Mesothelial cell of epicardium (in vitro differentiated cells): ENCODE measurements at places on chromosomes 12 and 14. TPM values are rescaled to one million over a fixed set of nuclear protein-coding genes. Genes with fewer than 3 reads are reported as not detected.

DNA sequence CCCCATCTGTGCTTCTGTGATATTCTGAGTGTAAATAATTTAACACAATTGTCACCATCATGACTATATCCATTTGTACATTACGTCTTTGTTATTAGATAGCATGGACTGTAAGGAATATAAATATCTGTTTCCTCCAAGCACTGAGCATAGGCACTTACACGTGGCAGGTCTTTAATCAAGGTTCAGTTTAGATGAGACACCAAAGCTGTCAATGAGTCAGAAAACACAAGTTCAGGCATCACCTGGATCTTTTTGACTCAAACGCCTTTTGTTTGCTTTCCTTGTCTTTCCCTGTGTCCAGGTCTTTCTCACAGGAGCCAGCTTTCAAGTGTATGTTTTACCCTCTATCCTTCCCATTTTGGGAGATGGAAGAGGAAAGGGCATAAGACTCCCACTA, 163.2 kb upstream of the CCDC198 start:
- H3K4me1 ChIP-seq = no peaks in the 10 kb centered on the region
- DNase-seq = no peak
- no peaks in the 10 kb centered on the region for H3K36me3 ChIP-seq
- H3K4me3 ChIP-seq = no peak overlapping the region
- H3K27me3 ChIP-seq = peaks cover 31% of the 10 kb centered on the region

Gene NFE2
- total RNA-seq = 0.45 to 0.75 TPM (median 0.47 TPM) in 3 replicates

DNA sequence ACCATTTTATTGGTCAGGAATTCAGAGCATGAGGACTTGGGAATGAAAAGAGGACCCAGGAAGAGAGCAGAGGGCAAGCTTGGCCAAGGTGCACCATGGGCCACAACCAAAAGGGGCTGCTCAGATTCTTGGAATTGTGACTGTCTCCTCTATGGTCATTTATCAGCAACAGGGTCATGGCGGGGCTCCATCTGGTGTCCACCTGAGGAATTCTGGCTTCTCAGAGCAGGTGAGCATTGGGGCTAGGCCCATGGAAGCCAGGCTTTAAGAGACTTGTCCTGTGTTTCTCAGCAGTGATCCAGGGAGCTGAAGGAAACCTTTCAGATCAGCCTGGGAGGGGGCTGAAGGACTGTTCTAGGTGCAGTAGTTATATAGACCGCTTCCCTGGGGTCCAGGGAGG, 2.6 kb upstream of the RIN3 start:
- H3K27me3 ChIP-seq = no peaks in the 10 kb centered on the region
- H3K36me3 ChIP-seq = no peaks in the 10 kb centered on the region
- DNase-seq = no peak
- peaks cover 9% of the 10 kb centered on the region for H3K4me1 ChIP-seq
- peak overlapping the region; percentile 21 for H3K27ac ChIP-seq

DNA sequence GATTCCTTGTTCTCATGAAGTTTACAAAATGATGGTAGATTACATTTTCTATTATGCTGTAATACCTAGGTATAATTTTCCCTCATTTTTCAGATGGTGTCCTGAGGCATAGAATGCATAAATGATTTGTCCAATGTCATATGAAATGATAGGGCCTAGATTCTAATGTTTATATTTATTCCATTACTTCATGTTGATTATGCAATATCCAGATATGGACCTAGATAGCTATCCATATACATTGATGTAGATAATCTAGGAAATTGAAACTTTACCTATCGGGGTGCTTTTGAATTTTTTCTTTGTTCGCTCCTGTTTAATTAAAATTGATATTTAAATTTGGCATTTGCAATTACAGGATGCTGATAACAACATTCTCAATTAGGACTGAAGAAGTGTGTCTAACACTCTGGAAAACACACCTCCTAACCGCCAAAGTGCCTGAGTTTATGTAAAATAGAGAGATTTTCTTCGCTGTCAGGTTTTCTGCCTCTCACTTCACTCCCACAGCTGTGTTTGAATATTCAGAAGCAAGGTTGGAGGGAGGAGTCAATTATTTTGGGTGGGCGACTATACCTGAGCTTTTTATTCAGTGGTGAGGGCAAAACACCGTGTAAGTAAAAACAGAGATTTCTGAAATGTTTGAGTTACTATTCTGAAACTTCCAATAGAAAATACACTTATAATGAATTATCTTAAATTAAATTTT, 164.4 kb upstream of the ATP2B1 start:
- no peak for DNase-seq
- H3K36me3 ChIP-seq = peaks cover 10% of the 10 kb centered on the region
- peaks cover 32% of the 10 kb centered on the region for H3K4me1 ChIP-seq
- no peak overlapping the region for H3K27ac ChIP-seq

DNA sequence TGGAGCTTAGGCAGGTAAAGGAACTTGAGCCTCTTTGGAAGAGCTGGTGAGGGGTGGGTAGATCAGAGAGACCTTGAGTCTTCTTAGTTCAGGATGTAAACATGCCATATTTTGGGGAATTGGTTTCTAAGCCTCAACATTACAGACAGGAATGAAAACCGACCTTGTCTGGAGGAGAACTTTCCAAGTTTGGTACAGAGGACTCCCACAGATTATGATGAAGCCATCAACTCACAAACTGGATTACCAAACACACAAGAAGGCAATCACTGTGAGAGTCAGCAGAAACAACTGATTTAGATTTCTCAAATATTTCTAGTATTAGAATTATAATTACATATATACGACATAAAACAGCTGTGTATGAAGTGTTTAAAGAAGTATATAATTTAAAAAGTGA, 22.3 kb upstream of the AMN1 start:
- peaks cover 13% of the 10 kb centered on the region for H3K36me3 ChIP-seq
- no peak overlapping the region for H3K4me3 ChIP-seq
- DNase-seq = no peak
- no peak overlapping the region for H3K27ac ChIP-seq
- H3K27me3 ChIP-seq = no peaks in the 10 kb centered on the region

- DNase-seq = peak; percentile 13
- no peaks in the 10 kb centered on the region for H3K36me3 ChIP-seq
- H3K4me1 ChIP-seq = peaks cover 6% of the 10 kb centered on the region
- no peak overlapping the region for H3K27ac ChIP-seq
Measured at GRCh38 chr12:5514545-5514944, 82.6 kb downstream of the NTF3 start.

DNA sequence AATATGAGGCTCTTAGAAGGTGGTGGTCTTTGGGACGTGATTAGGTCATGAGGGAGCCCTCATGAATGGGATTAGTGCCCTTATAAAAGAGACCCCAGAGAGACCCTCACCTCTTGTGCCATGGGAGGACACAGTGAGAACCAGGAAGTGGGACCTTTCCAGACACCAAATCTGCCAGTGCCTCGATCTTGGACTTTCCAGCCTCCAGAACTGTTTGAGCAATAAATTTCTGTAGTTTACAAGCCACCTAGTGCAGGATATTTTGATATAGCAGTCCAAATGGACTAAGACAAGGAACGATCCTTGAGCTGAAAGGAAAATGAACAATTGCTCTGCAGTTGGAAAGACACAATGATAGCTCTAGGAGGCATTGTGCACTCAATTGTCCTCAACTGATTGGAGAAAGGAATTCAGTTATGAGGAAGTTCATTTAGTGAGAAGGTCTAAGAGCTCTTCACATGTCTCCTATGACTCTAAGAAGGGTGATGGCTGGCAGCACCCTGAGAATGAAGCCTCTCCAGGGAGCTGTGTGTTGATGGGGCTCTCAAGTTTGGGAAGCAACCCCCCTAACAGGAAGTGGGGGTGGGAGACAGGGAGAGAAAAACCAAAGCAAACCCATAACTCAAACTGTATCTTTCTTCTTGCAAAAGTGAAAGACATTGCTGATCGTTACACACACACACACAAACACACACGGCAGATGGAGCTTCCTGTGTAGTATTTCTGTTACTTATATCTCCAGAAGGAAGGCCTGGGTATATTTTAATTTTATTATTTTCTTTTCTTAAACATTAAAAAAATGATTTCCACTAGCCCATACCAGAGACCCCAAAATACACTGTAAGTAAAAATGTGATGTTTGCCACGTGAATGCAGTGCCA, 21.0 kb downstream of the CHST11 start:
- no peak overlapping the region for H3K4me3 ChIP-seq
- no peak for DNase-seq
- peaks cover 7% of the 10 kb centered on the region for H3K4me1 ChIP-seq
- H3K36me3 ChIP-seq = no peaks in the 10 kb centered on the region
- no peak overlapping the region for H3K27ac ChIP-seq

DNA sequence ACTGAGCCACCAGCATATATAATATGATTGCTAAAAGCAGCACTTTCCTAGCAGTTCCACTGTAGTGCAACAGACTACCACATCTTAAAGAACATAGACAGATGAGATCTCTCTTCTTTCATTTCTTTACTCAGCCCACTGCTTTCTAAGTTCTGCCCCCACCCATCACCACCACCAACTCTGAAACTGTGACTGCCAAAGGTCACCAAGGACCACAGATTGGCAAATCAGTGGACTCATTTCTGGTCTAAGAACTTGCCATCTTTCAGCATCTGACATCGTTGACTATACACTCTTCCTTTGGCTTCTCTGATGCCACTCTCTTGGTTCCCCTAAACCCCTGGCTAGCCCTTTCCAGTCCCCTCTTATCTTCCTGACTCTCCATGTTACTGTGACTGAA, 38.4 kb downstream of the IFNG start:
- no peak for DNase-seq
- H3K27ac ChIP-seq = no peak overlapping the region
- peaks cover 5% of the 10 kb centered on the region for H3K4me1 ChIP-seq
- no peaks in the 10 kb centered on the region for H3K36me3 ChIP-seq

Gene MMP14
- total RNA-seq = 302 to 306 TPM (median 304 TPM) in 3 replicates

- H3K27me3 ChIP-seq = no peaks in the 10 kb centered on the region
- H3K27ac ChIP-seq = no peak overlapping the region
- H3K4me1 ChIP-seq = peaks cover 8% of the 10 kb centered on the region
- H3K4me3 ChIP-seq = no peak overlapping the region
- peaks cover 3% of the 10 kb centered on the region for H3K36me3 ChIP-seq
Measured at GRCh38 chr12:32253154-32253790, 146.1 kb upstream of the FGD4 start.

GRCh38 chr12:132986885-132987225, 688 bp downstream of the ZNF26 start:
- no peaks in the 10 kb centered on the region for H3K27me3 ChIP-seq
- DNase-seq = no peak
- peaks cover 45% of the 10 kb centered on the region for H3K36me3 ChIP-seq

Gene DDN
- 0.27 to 0.36 TPM (median 0.29 TPM) in 3 replicates for total RNA-seq

Gene KIF5A
- total RNA-seq = 0.40 to 0.69 TPM (median 0.59 TPM) in 3 replicates

- H3K27ac ChIP-seq = peak overlapping the region; percentile 17
- H3K36me3 ChIP-seq = no peaks in the 10 kb centered on the region
- no peak overlapping the region for H3K4me3 ChIP-seq
- peaks cover 29% of the 10 kb centered on the region for H3K4me1 ChIP-seq
- no peak for DNase-seq
- no peaks in the 10 kb centered on the region for H3K27me3 ChIP-seq
Measured at GRCh38 chr12:19390051-19390598, 49.2 kb upstream of the AEBP2 start.

Gene PIP4K2C
- 23.4 to 24.2 TPM (median 23.7 TPM) in 3 replicates for total RNA-seq

DNA sequence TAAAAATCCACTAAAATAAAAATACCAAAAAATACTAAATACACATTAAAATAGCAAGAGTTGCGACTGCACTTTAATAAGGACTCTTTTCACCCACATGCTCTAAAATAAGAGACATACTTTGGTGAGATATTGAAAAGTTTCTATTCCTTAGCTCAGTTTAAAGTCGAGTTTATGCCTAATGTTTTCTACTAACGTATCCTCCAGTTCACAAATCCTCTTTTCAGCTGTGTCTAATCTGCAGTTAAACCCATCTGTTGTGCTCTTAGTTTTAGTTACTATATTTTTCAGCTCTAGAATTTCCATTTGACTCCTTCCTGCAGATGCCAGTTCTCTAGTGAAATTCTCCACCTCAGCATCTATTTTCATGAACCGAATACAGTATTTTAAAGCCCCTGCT, 63.8 kb downstream of the CDK17 start:
- no peaks in the 10 kb centered on the region for H3K4me1 ChIP-seq
- no peak overlapping the region for H3K27ac ChIP-seq
- no peak overlapping the region for H3K4me3 ChIP-seq
- H3K36me3 ChIP-seq = peaks cover 20% of the 10 kb centered on the region

GRCh38 chr12:15446807-15447206, 124.5 kb downstream of the PTPRO start:
- H3K4me1 ChIP-seq = no peaks in the 10 kb centered on the region
- no peak overlapping the region for H3K4me3 ChIP-seq
- no peaks in the 10 kb centered on the region for H3K36me3 ChIP-seq
- DNase-seq = no peak
- peaks cover 2% of the 10 kb centered on the region for H3K27me3 ChIP-seq

DNA sequence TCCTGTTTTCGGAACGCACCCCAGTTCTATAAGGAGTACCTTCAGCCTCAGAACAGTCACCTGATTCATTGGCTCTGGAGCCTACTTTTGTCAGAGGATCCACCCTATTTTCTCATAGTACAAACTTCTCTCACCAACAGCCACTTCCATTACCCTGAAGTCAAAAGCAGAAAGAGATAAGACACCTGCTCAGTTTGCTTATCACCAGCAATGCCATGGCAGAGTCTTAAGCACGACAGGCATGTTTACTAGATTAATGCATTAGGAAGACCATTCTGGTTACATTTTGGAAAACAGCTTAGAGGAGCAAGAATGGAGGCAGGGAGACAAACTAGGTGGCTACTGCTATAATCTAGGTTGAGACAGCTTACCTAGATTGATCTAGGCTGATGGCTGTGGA, 67.7 kb downstream of the GXYLT1 start:
- H3K36me3 ChIP-seq = peaks cover 27% of the 10 kb centered on the region
- H3K4me1 ChIP-seq = no peaks in the 10 kb centered on the region
- no peaks in the 10 kb centered on the region for H3K27me3 ChIP-seq
- DNase-seq = no peak

Gene ESPL1
- 15.7 to 20.8 TPM (median 15.9 TPM) in 3 replicates for total RNA-seq

Gene SLC38A1
- total RNA-seq = 114 to 116 TPM (median 114 TPM) in 3 replicates

Gene APOLD1
- 3.0 to 5.1 TPM (median 3.9 TPM) in 3 replicates for total RNA-seq

DNA sequence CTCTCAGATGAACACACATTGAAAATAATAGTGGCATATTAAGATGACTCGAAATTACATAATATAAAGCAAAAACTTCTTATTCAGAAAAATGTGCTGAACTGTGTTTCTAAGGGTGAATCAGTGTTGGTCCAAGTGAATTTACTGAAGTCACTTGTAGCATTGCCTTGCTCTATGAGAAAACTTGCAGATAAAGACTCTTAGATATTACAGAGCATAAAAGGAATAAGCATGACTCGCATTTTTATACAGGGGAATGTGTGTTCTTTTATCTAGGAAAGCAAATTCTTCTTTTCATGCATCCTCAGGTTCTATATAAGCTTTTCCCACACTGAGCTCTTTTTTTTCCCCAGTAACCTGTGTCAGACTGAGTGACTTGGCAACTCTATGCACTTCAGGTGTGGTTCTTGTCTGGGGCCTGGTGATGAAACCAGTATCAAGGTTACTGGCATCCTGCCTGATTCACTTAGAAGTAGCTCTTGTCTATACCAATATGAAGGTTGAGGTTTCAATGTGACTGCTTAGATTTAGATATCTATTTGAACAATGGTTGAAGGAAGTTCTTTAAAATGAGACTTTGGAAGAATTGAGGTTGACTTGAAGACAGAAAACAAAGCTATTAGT, 76.1 kb downstream of the OTOGL start:
- H3K27me3 ChIP-seq = no peaks in the 10 kb centered on the region
- peaks cover 4% of the 10 kb centered on the region for H3K36me3 ChIP-seq
- no peak for DNase-seq
- H3K4me1 ChIP-seq = no peaks in the 10 kb centered on the region
- H3K27ac ChIP-seq = no peak overlapping the region
